ENCODE measurements at places on chromosomes 11 and 22. TPM values are rescaled to one million over a fixed set of nuclear protein-coding genes. Genes with fewer than 3 reads are reported as not detected.

- DNase-seq, result no peak
These were observed 31.5 kb upstream of the PDE2A start for GRCh38 chr11:72705442-72706365.

DNA sequence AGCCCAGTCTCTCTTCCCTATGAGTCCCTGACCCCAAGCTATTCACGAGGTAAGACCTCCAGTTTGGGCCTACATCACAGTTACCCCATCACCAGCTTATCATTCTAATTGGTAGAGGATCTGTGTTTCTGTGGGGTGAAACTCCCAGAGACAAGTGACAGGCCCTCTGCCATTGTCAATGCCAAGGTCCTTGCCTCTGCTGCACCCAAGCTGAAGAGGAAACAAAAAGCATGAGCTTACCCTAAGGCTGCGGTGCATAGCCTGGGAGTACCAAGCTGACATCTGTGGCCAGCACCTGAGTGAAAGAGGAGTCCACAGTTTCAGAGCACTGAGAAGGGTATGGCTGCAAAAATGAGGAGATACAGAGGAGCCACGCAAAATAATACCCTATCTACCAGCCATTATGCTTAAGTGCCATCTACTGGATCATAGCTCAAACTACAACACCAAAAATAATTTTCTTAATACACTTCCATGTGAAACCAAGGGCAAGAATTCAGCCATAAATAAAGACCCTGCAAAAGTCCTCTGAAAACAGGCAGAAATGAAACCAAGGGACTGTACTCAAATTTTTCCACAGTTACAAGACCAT is 62.3 kb upstream of the ANO5 start:
- DNase-seq, result no peak

GRCh38 chr11:128422576-128423370 is 164.6 kb downstream of the ETS1 start:
- no peak for DNase-seq

DNA sequence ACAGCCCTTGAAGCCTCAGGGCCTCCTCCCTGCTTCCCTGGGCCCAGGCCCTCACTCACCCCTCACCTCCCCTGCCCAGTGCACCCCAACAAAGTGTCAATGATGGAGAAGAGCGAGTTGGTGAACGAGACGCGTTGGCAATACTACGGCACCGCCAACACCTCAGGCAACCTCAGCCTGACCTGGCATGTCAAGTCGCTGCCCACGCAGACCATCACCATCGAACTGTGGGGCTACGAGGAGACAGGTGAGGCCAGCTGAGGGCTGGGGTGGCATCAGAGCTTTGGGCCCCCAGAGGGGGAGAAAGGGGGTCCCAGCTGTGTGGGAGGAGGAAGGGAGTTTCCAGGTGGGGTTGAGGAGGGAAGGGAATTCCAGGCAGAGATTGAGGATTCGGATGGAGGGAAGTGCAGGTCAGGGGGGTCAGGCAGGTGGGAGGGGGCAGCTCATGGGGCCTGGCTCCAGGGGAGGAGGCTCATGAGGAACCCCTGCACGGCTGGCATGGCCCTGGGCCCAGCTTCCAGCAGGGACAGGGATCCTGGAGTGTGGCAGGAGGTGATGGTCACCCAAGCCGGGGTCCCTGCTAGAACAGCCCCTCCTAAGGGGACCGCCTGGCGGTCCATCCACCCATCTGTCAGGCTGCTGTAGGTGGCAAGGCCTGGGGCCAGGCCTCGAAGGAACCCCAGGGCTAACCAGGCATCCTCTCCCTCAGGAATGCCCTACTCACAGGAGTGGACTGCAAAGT is 2.9 kb downstream of the SUSD2 start:
- no peak for DNase-seq

DNA sequence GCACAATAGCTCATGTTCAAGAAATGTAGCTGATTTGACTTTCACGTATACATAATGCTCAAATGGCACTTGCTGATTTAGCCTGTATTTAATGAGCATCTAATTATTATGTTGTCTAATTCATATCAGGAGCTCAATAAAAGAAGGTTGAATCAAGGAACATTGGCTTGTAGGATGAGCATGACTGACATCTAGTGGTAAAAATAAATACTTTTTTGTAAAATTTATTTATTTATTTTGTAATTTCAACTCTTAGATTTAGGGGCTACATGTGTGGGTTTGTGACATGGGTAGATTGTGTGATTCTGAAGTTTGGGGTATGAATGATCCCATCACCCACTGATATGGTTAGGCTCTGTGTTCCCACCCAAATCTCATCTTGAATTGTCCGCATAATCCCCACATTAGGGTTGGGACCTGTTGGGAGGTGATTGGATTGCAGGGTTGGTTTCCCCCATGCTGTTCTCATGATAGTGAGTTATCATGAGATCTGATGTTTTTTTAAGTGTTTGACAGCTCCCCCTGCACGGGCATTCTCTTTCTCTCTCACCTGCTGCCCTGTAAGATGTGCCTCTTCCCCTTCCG is 1.7 kb upstream of the OR52E5 start:
- peak; percentile 6 for DNase-seq

TIMP3 gene
- total RNA-seq, result 19.6 TPM

GRCh38 chr11:24575392-24575791 is 78.5 kb downstream of the LUZP2 start:
- DNase-seq, result peak; percentile 22

- DNase-seq, result no peak
These were observed 17.8 kb upstream of the TTC12 start for GRCh38 chr11:113296447-113297205.

GRCh38 chr11:12841946-12842630 is 167.0 kb upstream of the RASSF10 start:
- peak; percentile 70 for DNase-seq

PAMR1 gene
- 0.26 TPM for total RNA-seq

GRCh38 chr11:61732705-61733104 is 19.7 kb upstream of the MYRF start:
- no peak for DNase-seq

GRCh38 chr11:128814856-128815705 is 52.0 kb downstream of the KCNJ1 start:
- peak; percentile 54 for DNase-seq

TBX10 gene
- not detected for total RNA-seq

DNA sequence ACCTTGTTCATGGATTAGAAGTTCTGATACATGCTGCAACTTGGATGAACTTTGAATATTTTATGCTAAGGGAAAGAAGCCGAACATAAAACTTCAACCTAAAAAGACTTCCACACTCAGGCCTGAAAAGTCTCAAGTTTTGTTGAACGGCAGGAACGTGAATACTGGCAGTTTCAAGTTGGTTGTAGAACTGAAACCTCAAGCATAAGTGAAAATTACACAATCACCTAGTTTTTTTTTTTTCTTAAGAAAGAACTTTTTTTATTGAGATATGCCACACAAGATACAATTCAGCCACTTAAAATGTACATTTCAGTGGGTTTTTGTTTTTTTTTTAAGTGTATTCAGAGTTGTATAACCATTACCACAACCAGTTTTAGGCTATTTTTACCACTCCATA is 50.8 kb upstream of the ADORA2A start:
- no peak for DNase-seq

GRCh38 chr22:45552580-45553350 is 50.1 kb downstream of the FBLN1 start:
- DNase-seq, result peak; percentile 96

RBMXL2 gene
- not detected for total RNA-seq

GRCh38 chr11:83909579-83910534 is 623.7 kb upstream of the CCDC90B start:
- DNase-seq, result no peak

GRCh38 chr22:48760481-48761390 is 1066.9 kb downstream of the BRD1 start:
- DNase-seq, result no peak

B4GALNT4 gene
- total RNA-seq, result 0.75 TPM

DNA sequence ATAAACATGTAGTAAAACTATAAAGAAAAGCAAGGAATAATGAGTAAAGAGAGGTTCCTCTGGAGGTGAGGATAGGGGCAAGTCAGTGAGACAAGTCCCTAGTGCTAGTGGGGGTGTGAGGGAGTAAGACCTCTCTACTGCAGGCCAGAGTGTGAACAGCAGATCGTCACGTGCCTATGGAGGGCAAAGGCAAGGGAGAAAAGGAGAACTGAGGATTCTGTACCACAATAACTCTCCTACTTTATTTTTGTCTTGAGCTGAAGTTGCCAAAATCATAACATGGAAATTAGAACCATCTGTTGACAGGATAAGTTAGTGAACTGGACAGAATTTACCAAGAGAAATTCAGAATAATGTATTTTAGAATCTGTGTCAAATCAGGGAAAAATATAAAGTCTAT is 77.6 kb downstream of the ENTHD1 start:
- DNase-seq, result no peak

Data from LHCN-M2 (cell line).